ENCODE measurements at places on chromosomes 7 and 10.

DNA sequence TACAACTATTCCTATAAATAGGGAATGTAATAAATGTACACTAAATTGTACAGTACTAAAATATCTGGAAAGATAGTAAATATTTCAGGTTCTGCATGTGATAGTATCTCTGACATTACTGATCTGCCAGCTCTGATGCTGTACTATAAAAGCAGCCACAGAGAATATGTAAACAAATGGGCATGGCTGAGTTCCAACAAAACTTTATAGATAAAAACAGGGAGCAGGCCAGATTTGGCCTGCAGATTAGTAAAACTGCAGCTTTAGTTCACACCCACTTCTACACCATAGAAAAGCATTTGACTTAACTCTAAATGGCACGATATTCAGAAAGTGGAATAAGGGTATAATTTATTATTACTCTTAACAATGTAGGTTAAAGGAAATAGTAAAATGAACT is 18.8 kb upstream of the TLL2 start:
- H3K4me3 ChIP-seq, result no peak overlapping the region
- H3K27ac ChIP-seq, result no peak overlapping the region
- DNase-seq, result no peak
- H3K27me3 ChIP-seq, result no peaks in the 10 kb centered on the region

DNA sequence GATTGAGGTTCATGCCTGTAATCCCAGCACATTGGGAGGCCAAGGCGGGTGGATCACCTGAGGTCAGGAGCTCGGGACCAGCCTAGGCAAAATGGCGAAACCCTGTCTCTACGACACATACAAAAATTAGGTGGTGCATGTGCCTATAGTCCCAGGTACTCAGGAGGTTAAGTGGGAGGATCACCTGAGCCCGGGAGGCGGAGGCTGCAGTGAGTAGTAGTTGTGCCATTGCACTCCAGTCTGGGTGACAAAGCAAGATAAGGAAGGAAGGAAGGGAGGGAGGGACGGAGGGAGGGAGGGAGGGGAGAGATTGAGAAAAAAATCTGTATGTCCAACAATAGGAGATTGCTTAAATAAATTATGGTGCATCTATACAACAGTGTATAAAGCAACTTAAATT is 13.2 kb downstream of the TLL2 start:
- no peaks in the 10 kb centered on the region for H3K27me3 ChIP-seq
- H3K4me3 ChIP-seq, result no peak overlapping the region
- no peak overlapping the region for H3K27ac ChIP-seq
- DNase-seq, result no peak
- H3K36me3 ChIP-seq, result no peaks in the 10 kb centered on the region

DNA sequence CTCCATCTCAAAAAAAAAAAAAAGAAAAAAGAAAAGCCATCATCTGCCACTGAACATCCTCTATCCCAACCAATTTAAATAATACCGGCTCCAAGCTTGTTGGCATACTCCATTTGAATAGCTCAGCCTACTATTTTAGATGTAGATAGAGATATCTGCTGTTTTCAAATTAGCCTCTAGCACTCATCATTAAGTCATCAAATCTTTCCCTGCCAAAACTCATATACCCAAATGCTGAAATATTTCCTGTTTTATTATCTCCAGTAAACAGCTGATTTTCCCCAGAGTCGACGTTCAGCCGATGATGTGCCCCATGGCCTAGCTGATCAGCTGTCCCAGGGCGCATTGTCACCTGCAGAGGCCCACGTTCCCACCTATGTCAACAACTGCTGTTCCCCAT is 34.5 kb upstream of the FRMD4A start:
- no peak overlapping the region for H3K4me3 ChIP-seq
- H3K4me1 ChIP-seq, result no peaks in the 10 kb centered on the region

GRCh38 chr7:22371878-22372277 is 14.9 kb upstream of the RAPGEF5 start:
- DNase-seq, result no peak
- no peak overlapping the region for H3K4me3 ChIP-seq
- no peaks in the 10 kb centered on the region for H3K4me1 ChIP-seq
- no peak overlapping the region for H3K27ac ChIP-seq
- H3K27me3 ChIP-seq, result no peaks in the 10 kb centered on the region
